ENCODE measurements at places on chromosomes 7 and 10.
A peak's percentile ranks its signal among the peaks of the same experiment; 100 is the strongest.

GRCh38 chr10:118701529-118702323 lies 53.0 kb downstream of the CACUL1 start:
- DNase-seq = peak; percentile 55

DNA sequence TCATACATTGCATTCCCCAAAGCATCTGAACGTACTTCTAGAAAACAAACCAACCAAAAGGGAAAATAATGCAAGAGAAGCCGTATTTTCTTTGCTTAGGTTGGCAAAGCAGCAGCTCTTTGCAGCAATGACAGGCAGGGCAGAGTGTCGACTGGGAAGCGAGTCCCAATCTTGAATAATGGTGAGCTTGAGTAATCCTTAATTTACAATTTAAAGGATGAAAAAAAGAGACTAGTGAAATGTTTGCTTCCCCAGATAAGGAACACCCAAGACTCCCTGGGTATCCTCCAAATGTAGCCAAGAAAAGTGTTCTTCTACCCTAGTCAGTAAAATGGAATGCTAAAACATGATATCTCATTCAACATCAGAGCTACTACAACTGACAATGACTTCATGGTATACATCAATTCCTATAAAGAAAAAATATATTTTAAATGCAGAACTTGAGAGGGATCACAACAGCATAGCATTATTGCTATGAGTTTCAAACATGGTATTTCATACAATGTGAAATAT lies 32.0 kb downstream of the GPAM start:
- peak; percentile 29 for DNase-seq

- DNase-seq = no peak
Observed at GRCh38 chr7:101556453-101556968, 72.6 kb downstream of the MYL10 start.

DNA sequence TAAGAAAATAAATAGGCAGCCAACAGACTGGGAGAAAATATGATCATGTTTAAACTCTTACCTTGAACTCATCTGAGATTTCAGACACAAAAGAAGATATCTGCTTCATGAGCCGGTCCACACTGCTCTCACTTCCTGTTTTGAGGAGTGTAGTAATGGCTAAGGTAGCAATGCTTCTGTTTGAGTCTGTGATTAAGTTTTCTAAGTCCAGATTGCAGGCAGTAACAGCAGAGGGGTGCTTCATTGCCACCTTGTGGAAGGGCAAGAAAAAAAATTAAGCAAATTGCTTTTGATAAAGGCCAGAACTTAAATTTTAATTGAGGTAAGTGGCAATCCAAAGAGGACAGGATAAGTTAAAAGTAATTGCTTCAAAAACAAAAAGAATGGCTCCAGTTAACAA lies 69.1 kb downstream of the MEST start:
- no peak for DNase-seq

DNA sequence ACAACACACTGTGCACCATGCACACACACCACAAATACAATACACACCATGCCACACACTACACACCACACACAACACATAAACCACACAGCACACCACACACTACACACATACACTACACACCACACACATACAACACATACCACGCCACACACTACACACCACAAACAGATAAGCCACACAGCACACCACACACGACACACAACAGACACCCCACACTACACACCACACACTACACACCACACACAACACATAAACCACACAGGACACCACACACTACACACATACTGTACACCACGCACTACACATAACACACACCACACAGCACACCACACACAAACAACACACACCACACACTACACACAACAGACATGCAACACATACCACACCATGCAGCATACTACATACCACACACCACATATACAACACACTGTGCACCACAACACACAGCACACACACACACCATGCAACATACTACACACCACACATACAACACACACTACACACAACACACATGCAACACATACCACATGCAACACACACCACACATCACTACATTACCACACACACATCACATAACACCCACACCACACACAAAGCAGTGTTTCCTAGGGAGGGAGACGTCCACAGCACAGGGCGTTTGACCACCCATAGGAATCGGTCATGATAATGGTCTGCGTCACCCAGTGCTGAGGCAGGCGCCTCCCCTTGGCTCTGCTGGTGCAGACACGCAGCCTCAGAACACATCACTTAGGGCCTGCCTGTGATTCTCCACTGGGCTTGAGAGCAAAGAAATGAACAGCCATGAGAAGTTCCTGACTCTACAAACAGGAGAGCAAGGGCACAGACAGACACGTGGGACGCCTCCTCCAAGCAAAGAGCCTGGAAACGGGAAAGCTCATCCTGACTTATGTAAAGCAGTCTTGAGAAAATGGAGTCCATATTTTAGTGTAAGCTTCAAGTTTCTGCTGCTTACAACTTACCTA lies 458.3 kb downstream of the PTPRN2 start:
- DNase-seq = no peak

DNA sequence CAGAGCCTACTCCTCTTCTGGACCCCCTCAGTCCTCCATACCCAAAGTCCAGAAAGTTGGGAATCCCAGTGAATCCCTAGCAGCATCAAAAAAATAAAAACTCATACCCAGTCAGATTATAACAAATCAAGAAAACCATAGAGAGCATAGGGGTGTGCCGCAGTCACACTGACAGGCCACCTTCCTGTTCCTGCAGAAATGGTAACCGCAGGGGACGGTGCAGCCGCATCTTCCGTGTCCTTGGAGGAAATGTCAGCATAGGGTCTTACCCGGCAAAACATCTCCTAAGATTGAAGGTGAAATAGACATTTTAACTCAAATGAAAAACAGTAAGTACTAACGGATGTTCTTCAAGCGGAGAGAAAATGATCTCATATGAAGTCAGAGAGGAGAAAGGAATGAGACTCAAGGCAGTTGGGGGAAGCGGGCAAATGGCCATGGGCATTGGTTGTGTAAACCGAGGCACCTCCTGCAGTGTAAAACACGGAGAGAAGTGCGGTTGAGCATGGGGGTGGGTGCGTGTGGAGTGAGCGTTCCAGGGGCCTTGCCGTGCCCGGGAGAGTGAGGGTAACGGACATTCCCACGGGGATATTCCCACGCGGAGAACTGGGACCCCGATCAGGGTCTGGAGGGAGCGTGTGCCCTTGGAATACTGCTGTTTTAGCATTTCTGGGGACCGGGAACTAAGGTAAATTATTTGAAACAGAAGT lies 110.8 kb downstream of the NKX6-2 start:
- DNase-seq = no peak

- DNase-seq = no peak
Observed at GRCh38 chr7:128697302-128697905, 25.3 kb downstream of the GARIN1A start.

GRCh38 chr7:31782411-31782991 lies 95.5 kb downstream of the PPP1R17 start:
- no peak for DNase-seq

GRCh38 chr10:24907956-24908355 lies 44.5 kb downstream of the PRTFDC1 start:
- no peak for DNase-seq

GRCh38 chr10:42999385-43000020 lies 77.4 kb upstream of the RET start:
- DNase-seq = no peak

DNA sequence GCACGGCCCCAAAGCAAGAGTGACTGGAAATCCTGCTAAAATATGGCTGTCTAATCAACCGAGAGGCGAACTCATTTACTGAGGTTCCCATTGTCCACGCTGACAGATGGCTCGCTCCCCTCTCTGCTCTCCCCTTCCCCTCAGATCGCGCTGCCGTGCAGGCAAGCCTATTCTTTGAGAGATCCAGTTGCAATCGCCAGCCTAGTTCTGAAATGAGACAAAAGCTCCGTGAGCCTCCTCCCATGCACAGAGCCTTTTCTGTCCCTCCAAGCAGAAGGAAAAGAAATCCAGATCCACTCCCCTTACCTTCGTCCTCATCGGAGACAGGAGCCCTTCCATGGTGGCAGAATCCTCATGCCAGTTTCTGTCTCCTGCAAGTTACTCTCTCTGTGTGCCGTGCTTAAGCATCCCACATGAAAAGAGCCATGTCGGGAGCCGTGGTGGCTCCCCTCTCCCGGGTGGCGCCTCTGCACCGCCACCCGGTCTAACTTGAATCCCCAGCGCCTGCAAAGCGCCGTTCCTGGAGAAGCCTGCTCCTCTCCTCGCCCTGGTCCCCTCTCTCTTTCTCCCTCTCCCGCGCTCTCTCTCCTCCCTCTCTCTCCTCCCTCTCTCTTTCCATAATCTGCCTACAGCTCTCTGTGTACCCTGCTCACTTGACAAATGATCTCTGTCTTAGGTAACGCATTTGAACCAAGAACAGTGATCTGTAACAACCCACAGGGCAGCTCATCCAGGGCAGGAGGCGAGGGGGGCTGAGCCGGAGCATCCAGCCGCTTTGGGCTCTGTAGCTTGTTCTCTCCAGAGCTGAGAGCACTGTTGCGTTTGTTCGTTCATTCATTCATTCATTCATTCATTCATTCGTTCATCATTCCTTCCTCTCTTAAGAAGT lies 156.8 kb downstream of the FRMD4A start:
- DNase-seq = no peak

GRCh38 chr10:129659508-129660268 lies 192.6 kb downstream of the MGMT start:
- DNase-seq = no peak

DNA sequence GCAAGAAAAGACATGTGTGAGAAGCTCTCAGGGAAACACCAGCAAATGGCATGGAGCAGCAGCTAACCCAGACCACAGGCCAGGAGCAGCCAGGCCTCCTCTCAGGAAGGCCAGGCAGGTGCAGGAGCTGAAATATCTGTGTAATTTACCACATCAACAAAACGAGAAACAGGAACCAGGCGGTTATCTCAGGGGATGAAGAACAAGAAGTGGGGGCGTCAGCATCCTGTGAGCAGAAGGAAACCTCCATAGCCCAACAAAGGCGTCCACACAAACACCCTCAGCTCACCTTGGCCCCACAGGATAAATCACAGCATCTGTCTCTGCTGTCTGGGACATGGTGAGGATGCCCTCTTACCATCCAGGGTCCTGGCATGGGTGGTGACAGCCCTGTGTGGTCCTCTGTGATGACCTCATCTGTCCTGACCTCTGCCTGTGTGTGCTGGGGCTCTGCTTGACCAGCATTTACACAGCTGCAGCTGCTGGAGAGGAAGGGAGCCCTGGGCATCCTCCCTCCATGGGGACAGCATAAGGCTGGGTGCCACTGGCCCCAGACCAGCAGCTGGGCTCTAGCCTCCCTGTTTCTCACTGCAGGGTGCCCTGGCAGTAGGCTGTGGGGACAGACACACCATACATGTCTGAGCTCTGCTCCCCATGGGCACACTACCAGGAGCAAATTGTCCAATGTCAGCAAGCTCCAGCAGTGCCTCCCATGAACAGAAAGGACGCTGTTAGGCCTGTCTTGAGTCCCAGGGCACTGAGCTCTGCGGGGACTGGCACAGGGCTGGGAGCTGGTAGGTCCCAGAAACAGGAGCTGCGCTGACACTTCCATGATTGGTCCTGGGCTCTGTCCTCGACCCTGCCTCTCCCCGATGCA lies 34.6 kb downstream of the ANXA8 start:
- no peak for DNase-seq

DNA sequence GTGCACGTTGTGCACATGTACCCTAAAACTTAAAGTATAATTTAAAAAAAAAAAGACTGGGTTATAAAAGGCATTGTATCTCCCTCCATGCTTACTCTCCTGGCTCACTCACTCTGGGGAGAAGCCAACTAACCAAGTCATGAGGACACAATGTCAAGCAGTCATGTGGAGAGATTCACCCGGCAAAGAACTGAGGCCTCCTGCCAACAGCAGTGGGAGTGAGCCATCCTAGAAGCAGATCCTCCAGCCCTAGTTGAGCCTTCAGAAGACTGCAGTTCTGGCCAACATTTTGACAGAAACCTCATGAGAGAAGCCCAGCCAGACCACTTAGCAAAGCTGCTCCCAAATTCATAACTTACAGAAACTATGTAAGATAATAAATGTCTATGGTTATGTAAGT lies 521.7 kb upstream of the FZD8 start:
- no peak for DNase-seq

DNA sequence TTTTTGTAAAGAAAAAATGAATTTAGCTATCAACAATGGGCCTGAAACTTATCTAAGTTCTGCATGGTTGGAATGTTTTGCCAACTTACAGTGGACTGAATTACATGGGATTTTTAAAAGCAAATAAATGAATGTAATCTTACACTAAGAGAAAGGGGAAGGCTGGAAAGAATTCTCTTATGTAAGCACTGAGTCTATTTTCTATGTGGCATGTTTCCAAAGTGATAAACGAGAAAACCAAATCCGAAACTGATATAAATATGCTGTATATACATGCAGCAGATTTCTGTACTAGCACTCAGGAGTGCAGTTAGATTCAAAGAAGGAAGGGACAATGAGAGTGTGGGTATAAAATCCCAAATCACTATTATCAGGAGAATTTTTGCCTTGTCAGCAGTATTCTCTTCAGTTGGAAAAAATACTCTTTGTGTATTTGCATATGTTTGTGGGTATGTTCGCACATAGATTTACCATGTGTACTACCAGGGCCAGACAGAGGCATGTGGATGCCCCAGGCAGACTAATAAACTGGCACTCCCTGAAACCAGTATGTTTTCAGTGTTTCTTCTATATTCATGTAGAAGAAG lies 334.3 kb upstream of the SEMA3D start:
- DNase-seq = no peak

- no peak for DNase-seq
Observed at GRCh38 chr10:59904426-59905065, 1.8 kb downstream of the CCDC6 start.

DNA sequence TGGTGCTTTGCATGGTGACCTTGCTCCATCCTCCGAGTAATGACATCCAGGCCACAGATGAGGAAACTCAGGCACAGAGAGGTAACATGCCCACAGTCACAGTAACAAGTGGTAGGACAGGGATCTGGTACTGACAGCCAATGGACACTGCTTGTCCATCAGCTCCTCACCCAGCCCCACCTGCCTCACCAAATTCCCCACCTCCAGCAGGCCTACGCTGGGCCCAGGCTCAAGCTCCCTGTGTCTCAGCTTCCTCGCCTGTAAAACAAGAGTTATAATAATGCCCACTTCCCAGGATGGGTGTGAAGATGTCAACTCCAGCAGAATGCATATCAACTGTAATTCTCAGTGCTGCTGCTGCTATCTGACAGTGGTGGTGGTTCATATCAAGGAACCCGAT lies 123.8 kb downstream of the GRID1 start:
- no peak for DNase-seq
